ENCODE measurements at places on chromosomes 16 and 17.
A peak's percentile ranks its signal among the peaks of the same experiment; 100 is the strongest.

- no peak for DNase-seq
Observed at GRCh38 chr17:65147955-65148354, 10.8 kb downstream of the RGS9 start.

DNA sequence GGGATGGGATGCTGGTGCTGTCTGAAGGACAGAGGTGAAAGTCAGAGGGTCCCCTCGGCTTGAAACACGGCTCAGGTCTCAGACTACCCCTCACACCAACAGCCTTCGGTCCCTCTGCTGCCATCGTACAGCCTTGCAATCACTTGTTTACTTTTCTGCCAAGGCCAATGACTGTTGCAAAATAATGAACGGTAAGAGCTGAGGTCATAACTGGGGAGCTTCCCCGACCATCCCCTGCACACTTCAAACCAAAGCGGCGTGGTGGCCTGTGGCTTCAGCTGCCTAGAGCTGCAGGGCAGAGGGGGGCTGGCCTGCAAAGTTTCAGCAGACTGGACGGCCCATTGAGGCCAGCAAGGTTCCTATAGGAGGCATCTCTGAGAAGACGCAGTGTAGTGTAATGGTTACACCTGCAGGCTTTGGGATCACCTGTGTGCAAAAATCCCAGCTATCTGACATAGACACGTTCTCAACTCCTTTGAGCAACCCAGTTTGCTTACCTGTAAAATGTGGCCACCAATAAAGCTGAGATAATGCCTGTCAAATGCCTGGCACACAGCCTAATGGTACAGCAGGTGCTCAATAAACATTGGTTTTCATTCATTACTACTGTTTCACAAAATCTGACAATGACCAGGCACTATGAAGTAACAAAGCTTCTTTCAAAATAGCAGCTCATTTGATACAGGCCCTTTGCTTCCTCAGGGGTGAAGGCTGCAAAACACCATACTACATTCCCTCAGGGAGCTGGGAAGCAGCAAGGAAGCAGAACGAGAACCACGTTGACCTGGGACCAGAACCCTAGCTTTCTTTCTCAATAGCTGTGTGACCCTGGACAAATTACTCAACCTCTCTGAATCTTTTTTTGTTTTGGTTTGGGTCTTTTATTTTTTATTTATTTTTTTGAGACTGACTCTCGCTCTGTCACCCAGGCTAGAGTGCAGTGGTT, 5.0 kb downstream of the PAM16 start:
- DNase-seq: no peak

DNA sequence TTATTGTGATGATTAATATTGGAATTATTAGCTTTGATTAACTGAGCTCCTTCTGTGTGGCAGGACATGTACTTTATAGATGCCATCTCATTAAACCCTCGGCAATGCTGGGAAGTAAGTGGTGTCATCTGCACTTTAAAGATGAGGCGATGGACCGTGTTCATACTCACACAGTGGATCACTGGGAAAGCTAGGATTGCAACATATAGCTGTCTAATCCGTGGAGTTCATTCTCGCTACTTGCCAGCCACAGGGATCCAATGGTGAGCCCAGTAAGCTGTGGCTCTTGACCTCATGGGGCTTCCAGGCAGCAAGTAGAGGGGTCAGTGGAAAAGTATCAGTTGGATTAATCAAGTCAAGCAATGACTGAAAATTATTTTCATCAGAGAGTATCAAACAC, 587.9 kb downstream of the CDH13 start:
- DNase-seq: no peak

DNA sequence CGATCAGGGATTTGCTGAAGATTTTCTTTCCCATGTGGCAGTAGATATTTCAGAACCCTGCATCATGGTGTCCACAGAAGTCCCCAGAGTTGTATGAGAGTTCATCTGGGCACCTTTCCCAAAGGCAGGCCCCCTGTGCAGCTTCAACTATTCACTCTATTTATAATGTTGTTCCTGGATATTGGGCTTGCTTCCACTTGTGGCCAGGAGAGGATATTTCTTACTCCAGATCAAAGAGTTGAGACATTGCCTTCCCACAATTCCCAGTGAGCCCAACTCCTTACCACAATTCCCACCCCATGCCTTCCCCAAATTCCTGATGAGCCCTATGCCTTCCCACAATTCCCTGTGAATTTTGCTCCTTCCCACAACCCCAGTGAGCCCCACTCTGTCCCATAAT, 206.9 kb downstream of the WWOX start:
- no peak for DNase-seq

GRCh38 chr16:87185308-87185707, 131.9 kb downstream of the C16orf95 start:
- DNase-seq: no peak

- no peak for DNase-seq
Observed at GRCh38 chr16:69190598-69190997, 3.6 kb downstream of the SNTB2 start.

GRCh38 chr17:38448208-38448771, 20.0 kb downstream of the ARHGAP23 start:
- no peak for DNase-seq

- peak; percentile 19 for DNase-seq
Observed at GRCh38 chr17:9729034-9729650, 62.2 kb downstream of the DHRS7C start.

DNA sequence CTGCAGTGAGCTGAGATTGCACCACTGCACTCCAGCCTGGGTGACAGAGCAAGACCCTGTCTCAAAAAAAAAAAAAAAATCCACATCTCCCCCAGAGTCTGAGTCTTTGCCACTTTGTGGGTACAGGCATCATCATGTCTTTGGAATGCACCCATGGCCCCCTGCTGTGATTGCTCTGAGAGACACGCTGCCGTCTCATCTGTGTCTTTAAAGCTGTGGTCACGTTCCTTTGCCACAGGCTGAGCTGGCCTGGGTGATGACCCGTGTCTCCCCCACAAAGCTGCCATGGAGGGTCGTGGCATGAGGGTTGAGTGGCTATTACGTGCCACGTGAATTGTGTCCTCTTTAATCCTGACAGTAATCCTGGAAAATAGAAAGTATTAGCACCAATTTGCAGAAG, 20.2 kb downstream of the CRISPLD2 start:
- DNase-seq: no peak

DNA sequence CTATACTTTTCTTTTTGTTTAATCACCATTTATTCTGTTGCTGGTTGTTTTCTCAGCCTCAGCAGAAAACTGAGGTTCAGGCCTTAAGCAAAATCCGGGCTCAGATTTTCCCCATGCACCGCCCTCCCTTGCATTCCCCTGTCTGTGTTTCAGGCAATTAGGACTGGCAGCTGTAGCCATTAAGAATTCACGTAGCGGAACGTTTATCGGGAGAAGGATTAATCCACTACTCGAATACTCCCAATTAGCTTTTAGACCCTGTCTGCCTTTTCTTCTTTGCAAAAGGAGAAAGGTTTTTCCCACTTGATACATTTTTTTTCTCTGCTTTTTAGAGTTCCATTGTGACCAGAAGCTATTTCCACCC, 173.1 kb downstream of the RPTOR start:
- DNase-seq: no peak

DNA sequence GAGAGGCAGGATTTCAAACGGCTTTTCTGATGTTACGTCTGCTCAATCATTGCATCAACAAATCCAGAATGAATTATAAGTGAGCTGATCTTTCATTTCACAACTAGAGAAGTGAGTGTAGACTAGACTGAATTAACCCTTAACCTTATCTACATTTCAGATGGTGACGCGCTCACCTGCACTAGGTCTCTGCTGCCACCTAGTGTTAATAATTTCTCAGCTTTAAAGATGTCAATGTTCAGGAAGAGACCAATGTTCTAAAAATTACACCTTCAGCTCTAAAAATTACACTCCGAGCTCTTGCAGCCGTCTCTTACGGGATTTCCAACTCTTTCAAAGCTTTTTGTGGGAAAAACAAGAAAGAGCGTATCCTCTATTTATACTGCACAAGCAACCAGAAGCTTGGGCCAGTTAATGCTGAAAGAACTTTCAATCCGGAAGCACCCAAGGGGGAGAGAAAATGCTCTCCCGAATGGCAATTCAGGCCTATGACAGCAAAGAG, 88.2 kb upstream of the FA2H start:
- DNase-seq: no peak

- no peak for DNase-seq
Observed at GRCh38 chr16:86865851-86866662, 287.7 kb downstream of the FOXL1 start.

GRCh38 chr17:10055262-10055975, 143.0 kb downstream of the GAS7 start:
- DNase-seq: no peak

- no peak for DNase-seq
Observed at GRCh38 chr16:11073407-11073999, 129.1 kb downstream of the CLEC16A start.

DNA sequence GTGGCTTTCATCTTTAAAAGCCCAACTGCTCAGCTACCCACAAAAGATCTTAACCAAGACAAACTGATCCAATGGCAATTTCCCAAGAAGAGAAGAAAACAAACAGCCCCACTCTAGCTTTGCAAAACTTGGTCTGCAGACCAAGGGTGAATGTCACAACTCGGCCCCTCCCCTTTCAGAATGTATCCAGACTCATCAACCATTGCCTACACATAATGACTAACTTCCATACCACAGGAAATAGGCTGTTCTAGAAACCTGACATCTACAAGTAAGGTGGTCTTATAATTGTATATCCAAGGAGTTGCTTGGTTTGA, 16.0 kb downstream of the DCUN1D3 start:
- DNase-seq: peak; percentile 46

DNA sequence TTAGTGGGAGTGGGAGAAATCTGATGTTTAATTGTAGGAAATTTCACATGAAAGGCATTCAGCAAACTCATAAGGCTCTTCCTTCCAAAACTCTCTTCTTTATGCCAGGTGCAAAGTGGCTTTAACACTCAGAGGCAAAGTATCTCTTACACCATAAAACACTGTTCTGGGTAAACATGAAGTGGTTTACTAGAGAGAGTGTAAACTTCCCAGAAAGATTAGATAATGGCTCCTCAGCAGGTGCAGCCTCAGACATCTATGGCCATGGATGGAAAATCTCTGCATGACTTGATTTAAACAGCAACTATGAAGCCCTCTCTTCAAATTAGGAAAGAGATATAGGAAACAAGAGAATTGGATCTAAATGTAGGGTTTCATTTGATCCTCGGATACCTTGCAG, 583.1 kb upstream of the SALL1 start:
- DNase-seq: no peak

GRCh38 chr17:3771140-3771539, 29.8 kb downstream of the ITGAE start:
- no peak for DNase-seq

DNA sequence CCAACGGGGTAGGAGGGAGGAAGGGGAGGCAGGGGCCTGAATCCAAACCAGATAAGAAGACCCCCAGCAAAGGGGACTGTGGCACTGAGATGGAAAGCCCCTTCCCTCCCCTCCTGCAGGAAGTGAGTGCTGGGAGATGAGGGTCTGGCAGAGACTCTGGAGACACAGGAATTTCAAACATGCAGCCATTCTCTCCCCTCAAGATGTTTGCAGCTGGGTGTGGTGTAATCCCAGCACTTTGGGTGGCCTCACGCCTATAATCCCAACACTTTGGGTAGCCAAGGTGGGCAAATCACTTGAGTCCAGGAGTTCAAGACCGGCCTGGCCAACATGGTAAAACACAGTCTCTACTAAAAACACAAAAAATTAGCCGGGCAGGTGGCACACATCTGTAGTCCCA, 33.9 kb upstream of the FAAP100 start:
- DNase-seq: no peak

GRCh38 chr16:50496990-50497389, 51.2 kb upstream of the NKD1 start:
- peak; percentile 7 for DNase-seq

DNA sequence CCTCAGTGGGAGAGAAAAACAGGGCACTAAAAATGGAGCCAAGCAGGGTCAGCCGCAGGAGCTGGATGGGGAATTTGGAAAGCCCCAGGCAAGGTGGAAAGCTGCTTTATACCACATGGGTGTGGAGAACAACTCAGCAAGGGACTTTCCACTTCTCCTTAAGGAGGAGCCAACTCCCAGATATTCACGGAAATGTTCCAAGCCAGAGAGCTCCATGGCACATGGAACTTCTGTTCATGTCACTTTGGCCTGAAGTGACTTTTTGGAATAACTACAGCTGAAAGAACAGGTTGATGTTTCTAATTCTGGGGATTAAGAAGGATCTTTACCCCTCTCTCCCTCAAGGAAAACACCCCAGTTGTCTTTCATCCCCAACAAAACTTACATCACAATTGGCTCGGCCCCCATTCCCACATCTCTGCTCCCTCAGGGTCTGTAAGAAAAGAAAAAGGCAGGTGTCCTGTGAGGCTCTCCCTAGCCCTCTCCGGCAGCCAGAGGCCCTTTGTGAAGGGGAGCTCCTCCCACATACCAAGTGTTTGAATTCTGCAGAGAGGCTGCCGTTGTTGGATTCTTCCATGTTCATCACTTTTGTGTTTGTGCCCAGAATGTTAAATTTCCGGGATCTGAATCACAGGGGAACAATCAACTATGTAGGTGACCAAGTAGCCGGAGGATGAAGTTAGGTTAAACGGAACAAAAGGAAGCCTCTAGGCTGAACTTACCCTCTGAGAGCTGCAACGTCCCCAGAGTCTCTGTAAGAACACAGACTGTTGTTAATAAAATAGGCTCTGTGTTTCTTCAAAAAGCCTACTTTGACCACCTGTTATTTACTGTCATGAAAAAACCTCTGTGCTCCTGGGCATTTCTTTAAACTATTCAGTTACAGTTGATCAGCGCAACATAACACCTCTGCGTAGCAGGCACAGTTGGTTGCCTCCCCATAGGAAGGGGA, 41.0 kb downstream of the STAT5A start:
- DNase-seq: no peak

DNA sequence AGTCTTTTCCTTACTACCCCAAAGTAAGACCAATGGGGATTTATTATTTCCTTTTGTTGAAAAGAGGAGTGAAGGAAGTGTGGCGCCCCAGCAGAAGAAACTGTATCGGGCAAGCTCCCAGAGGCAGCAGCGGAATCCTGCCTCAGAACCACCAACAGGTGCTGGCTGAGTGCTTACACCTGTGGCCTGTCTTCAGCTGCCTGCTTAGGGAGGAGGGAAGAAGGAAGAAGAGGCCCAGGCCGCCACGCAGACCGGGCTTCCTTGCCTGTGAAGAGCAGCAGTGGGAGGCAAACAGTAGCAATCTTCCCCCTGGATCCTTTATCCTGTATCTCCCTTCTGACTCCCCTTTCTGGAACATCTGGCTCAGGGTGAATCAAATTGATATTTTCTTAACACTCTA, 134.7 kb downstream of the AATF start:
- no peak for DNase-seq

- DNase-seq: peak; percentile 72
Observed at GRCh38 chr17:55717898-55718735, 4.5 kb downstream of the TMEM100 start.

Measured in activated T-cell treated with anti-CD3 and anti-CD28 coated beads, Interleukin-2, amount 50 U/mL, for 48 hours (primary cell).